ENCODE measurements at places on chromosomes 5 and 9.

GRCh38 chr9:8817335-8817734 lies 1017.8 kb upstream of the DMAC1 start:
- DNase-seq: no peak

- no peak for DNase-seq
Measured at GRCh38 chr9:126126807-126127206, 199.8 kb upstream of the MVB12B start.

GRCh38 chr5:5780253-5780652 lies 357.8 kb downstream of the ICE1 start:
- DNase-seq: no peak

- DNase-seq: no peak
Measured at GRCh38 chr9:103802068-103802467, 292.0 kb upstream of the SMC2 start.

DNA sequence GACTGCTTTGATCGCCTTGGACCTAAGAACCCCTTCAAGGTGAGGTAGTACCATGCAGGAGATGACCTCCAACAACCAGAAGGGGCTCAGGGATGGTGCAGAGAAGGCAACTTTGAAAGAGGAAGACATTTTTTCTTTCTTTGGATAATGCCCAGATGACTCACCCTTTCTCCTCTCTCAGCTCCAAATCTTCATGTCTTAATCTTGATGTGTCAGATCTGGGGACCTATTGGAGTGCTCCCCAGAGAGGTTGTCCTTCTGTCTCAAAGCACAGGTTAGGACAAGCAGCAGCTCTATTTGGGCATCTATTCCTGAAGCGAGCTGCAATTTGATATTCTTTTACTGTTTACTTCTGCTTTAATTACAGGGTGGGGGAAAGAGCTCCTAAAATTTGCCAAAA lies 229.9 kb upstream of the MAP3K1 start:
- DNase-seq: no peak
